ENCODE measurements at places on chromosomes 3 and 15.

- peak; percentile 41 for DNase-seq
Measured at GRCh38 chr3:151460228-151460627, 633 bp downstream of the IGSF10 start.

- no peak for DNase-seq
Measured at GRCh38 chr3:190306513-190307163, 15.6 kb downstream of the CLDN1 start.

DNA sequence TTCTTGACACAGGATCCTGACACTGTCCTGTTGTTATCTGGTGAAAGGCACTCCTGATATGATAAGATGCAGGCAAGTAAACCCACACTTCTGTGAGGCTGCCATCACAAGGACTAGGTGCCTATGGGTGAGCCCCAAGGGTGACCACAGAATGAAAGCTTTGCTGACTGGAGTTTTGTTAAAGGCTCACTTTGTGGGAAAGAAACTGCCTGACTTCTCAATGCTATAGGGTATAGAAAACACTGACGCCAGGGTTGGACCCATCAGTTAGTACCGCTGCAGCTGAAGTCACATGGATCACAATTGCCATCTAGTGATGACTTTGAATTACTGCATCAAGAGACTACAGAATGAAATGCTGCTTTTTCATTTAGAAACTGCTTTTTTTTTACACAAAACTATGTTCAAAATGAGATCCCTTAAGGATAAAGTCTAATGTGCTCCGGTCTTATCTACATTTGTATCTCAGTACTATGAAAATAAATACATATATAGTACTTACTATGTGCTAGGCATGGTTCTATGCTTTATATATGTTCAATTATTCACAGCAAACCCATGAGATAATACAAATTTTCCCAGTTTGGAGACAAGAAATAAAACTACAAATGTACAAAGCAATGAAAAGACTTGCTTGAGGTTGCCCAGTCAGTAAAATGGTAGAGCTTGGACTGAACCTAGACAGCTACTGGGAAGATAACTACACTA, 64.2 kb upstream of the CMSS1 start:
- DNase-seq, result peak; percentile 82

DNA sequence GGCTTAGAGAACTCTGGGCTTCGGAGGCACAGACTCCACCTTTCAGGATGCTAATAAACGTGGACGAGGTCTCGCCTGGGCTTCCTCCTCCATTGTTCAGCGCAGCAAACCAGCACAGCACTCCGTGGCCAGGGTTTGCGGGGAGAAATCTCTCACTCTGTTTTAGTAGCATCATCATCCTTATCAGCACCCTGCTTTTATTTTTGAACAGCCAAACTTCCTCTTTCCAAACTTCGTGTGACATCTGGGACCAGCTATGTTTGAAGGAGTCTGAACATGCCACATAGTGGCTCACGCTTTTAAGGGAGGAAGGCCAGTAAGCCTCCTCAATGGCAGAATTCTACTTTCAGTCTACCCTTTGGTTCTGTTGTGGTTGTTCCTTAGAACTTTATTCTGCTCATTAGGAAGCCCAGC, 149.0 kb downstream of the PGPEP1L start:
- DNase-seq, result no peak

GRCh38 chr3:57646723-57647122, 46.2 kb downstream of the DENND6A start:
- DNase-seq, result peak; percentile 45

DNA sequence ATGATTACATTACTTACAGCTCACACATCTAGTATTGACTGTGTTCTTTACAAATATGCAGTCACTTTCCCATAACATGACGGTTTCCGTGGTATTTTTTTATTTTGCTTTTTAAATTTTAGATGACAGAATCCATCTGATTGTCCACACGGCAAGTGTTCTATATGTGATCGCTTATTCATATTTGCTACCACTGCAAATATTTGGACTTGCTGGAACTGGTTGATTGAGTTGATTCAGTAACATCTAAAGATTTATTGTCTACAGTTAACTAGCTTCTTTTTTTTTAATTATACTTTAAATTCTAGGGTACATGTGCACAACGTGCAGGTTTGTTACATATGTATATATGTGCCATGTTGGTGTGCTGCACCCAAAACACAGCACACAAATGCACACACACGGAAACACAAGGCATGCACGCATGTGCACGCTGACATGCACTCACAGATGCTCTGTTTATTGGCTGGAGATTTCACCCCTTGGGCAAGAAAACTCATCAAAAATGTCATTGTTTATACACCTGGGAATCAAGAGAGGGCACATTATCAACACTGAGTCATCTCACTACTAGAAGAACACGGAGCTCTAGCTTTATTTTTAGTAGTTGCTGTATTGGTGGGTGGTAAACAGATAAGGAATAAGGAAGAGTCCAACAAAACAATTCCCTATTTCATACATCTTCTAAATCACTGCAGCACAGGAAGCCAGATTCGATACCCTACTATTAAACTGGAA, 16.4 kb downstream of the ARRDC4 start:
- DNase-seq, result no peak

DNA sequence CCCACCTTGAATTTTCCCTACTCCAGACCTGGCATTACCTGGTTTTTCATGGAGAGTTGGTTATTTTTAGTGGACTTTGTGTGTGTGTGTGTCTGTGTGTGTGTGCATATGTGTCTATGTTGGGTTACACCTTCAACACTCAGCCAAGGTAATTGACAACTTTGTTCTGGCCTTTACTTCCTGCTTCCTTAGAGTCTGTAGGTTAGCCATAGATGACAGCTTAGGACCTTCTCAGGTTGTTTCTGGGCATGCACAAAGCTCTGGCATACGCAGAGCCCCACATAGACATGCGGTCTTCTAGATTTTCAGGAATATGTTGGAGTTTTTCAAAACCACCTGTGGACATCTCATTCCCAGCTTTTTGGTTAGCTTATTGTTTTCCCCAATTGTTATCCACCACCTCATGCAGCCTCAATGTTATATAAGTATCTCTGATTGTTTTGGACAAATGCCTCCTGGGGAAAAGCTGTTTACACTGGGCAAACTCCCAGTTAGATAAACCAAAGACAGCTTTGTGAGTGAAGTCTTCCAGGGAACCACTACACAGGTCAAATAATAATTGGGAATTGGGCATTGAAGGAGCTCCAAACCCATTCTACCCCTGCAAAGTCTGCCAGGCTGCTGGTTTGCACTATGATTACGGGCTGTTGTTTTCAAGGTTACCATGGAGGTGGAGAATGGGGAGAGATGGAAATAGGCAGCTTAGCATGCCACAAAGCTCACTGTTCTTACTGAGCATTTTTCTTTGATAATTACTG, 201.2 kb downstream of the ADAMTSL3 start:
- no peak for DNase-seq

DNA sequence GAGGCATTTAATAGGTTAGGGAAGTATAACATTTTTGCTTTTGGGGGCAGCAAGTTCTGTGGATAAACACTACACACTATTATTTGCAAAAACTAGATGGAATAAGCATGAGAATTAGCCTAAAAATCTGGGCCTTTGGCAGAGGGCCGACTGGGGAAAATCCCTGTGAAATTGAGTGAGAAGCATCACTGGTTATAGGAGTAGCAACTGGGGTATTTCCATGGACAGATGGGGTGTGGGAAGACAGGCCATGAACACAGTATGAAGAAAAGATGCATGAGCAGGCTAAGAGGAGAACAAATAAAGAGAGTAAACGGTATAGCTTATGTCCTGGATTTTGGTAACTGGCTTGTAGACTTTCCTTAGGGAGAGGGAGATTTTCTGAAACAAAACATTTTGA, 32.9 kb upstream of the CSPG5 start:
- peak; percentile 17 for DNase-seq

GRCh38 chr15:77208241-77208640, 137.3 kb upstream of the TSPAN3 start:
- no peak for DNase-seq

DNA sequence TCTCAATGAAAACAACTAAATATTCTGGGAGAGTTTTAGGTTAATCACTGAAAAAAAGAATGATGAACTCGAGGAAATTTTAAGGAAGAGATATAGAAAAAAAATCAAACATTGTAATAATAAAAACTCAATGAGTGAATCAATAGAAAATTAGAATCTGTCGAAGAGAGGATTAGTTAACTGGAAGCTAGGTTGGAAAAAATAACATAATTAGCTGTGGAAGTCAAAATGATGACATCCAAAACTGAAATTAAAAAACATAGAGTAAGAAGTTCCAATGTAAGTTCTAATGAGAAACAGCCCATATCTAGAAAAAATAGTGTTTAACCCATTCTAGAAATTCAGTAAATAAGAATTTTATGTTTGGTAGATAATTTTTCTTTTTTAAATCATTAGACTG, 299.3 kb upstream of the RARB start:
- no peak for DNase-seq

GRCh38 chr3:153835540-153835939, 285.6 kb upstream of the ARHGEF26 start:
- DNase-seq, result no peak

DNA sequence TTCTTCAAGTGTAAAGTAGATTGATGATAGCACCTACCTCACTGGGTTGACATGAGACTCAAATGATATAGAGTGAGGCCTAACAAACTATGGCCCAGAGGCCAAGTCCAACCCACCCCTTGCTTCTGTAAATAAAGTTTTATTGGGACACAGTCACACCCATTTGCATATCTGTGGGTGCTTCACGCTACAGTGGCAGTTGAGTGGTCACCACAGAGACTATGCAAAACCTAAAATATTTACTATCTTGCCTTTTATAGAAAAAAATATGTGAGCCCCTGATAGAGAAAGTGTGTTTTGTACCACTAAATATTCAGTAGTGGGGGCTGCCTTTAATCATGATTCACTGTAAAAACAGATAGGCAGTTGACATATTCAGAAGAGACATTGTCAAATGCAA, 38.0 kb downstream of the ACAN start:
- no peak for DNase-seq

DNA sequence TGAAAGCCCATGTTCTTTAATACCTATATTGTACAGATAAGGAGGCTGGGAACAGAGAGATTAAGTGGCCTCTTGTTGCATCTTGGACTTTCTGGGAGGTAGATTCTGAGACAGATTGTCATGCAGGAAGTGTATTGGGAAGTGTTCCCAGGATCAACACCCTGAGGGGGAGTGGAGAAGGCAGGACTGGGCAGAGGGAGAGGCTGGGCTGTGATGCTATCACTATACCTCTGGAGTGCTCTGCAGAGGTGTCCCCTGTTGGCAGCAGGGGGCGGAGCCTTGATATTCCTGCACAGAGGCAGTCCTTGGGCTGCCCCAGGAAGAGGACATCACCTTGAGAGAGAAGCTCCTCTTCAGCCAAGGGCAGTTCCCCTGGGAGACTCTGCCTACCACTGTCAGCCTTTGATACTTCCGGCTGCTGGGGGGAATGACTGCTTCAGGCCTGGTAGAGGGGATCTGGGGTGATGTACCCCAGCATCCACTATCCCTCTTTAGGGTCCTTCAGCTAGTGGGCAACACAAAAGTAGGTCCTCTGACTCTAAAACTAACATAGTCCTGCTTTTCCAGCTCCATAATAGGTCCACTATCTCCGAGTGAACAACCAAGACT, 97.4 kb upstream of the RNU6-1 start:
- DNase-seq, result no peak

- no peak for DNase-seq
Measured at GRCh38 chr3:158443632-158444031, 127.4 kb upstream of the MLF1 start.

DNA sequence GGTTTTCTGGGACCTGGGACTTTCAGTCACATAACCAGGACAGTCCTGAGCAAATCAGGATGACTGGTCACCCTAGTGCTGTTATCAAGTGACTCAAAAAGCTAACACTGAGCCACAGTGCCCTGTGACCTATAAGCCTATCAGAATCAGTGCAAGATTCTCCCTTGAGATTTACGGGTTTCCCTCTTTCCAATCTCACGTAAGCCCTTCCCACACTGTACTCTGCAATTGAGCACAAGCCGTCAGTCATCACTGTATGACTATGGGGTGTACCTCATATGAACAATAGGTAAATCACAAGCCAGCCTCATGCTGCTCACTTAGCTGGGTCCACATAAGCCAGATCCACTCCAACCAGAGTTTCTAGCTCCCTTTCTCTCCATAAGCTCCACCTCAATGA, 21.0 kb upstream of the CLDN18 start:
- DNase-seq, result no peak

All from muscle of back (tissue), 13 donors.